ENCODE measurements at places on chromosomes 16 and 17.

DNA sequence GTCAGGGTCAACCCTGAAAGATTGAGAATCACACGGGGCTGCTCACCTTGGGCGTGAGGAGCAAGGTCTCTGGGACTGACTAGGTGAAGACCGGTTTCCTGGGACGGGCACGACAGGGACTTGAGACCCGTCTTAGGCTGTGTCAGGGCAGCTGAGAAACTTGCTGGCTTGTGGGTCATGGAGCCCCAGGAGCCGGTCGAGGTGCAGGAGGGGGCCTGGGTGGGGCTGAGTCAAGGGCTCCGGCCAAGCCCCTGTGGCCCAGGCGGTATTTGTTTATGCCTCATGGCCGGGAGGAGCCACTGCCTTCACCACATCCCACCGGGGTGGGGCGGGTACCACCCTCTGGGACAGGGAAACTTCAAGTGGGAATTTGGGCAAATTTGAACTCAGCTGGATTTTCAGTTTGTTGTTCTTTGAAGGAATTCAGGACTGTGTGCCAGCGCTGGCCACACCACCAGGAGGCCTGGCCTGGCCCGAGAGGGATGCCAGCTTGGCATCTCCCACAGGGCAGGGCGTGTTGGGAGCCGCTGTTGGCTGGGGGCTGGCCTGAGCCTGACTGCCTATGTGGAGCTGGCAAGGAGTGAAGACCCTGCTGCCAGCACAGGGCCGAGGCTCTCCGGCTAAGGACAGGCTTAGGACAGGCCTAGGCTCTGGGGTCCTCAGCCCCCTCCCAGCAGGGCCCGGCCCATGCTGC lies 116.1 kb downstream of the METRNL start:
- no peak for DNase-seq

- no peak for DNase-seq
Measured at GRCh38 chr17:74087002-74087585, 116.4 kb upstream of the RPL38 start.

DNA sequence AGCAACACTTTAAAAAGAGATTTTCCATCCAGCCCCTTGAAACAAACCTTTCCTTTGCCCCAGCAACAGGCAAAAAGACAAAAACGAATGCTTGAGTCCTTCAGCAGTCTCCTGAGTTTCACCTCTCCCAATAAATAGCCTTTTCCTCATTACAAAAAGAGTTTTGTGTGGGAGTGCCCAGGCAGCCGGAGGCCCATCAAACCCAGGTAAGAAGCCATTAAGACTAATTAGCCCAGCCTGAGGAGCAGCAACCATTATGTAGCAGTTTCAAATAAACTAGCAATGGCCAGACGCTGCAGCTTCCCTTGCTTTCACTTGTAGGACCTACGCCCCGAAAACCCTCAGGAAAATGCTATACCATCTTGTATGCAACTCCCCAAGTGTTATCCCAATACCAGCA lies 15.6 kb downstream of the GAS7 start:
- no peak for DNase-seq

GRCh38 chr16:73159296-73159695 lies 111.4 kb upstream of the ZFHX3 start:
- no peak for DNase-seq

DNA sequence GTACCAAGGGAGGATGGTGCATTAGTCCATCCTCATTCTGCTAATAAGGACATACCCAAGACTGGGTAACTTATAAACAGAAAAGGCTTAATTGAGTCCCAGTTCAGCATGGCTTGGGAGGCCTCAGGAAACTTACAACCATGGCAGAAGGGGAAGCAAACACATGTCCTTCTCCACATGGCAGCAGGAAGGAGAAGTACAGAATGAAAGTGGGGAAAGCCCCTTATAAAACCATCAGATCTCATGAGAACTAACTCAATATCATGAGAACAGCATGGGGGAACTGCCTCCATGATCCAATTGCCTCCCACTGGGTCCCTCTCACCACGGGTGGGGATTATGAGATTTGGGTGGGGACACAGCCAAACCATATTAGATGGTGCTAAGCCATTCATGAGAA lies 84.5 kb downstream of the SEC14L1 start:
- DNase-seq: no peak

DNA sequence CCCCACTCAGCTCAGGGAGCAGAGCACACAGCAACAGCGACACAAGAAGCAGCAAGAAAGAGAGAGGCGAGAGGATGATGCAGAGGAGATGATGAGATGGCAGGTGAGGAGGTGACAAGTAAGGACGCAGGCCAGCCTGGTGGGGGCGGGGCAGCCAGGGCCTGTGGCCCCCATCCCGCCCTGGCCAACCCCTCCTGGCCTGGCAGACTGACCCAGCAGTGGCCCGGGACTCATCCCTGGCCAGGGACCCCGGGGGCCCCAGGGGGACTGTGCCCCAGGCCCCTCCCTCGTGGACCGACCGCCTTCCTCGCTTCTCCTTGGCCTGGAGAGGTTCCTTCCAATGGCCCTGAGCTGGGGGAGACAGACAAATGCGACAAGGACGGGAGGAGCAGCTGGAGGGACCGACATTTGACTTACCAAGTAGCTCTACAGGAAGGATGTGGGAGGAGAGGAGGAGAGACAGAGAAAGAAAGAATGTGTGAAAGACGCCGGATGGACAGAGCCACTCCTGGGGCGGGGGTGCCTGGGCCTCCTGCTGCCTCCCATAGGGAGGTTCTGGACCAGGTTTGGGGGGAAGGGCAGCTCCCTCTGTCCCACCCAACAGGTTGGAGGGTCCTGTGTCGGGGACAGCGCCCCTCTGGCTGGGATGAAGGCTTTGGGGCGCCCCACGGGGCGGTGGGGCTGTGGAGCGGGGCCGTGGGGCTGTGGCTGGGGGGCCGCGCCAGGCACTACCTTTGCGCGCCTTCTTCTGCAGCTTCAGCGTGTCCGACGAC lies 6.8 kb downstream of the MTSS2 start:
- no peak for DNase-seq

DNA sequence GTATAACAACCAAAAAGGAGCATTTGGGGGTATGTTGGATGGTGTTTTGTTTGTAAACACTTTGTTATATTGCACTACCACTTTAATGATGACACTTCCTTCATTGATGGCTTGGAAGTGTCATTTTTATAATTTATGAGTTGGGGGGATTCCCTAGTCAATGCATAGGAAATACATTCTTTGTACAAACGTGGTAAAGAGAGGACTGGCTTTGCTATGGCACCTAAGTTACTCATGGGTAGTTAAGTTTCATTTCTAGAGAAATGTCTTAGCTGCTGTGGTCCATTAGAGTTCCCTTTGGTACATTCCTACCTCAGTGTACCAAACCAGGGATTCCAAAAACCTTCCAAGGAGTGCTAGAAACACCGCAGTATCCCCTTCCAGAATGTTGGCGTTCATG lies 63.7 kb upstream of the CMIP start:
- DNase-seq: no peak

DNA sequence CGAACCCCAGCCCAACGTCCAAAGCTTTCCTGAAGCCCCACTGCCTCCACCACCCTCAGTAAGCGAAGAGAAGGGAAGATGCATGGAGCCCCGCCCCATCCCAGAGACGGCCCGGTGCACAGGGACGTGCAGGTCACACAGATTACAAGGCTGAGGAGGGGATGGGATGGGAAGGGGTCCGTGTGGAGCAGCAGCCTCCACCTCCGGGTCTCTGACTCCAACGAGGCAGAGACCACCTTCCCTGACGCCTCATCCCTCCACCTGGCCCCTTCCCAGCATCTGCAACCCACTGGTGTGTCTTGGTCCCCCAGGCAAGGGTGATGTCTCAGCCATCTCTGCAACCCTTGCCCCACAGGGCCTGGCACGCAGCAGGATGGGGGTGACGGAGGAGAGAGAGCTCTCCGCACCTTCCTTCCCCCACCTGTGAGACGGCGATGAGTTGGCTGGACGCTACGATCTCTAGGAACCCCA lies 58.5 kb downstream of the TBC1D16 start:
- no peak for DNase-seq

DNA sequence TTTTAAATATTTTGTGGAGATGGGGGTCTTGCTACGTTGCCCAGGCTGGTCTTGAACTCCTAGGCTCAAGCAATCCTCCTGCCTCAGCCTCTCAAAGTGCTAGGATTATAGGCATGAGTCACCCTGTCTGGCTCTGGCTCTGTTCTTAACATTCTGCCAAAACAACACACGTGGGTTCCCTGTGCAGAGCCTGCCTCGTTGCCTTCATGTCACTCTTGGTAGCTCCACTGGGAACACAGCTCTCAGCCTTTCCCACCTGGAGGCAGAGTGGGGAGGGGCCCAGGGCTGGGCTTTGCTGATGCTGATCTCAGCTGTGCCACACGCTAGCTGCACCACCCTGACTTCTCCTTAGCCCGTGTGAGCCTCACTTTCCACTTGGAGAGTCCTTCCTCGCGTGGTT lies 19.3 kb downstream of the CRISPLD2 start:
- DNase-seq: no peak

GRCh38 chr16:85584267-85584666 lies 28.9 kb upstream of the GSE1 start:
- DNase-seq: no peak

DNA sequence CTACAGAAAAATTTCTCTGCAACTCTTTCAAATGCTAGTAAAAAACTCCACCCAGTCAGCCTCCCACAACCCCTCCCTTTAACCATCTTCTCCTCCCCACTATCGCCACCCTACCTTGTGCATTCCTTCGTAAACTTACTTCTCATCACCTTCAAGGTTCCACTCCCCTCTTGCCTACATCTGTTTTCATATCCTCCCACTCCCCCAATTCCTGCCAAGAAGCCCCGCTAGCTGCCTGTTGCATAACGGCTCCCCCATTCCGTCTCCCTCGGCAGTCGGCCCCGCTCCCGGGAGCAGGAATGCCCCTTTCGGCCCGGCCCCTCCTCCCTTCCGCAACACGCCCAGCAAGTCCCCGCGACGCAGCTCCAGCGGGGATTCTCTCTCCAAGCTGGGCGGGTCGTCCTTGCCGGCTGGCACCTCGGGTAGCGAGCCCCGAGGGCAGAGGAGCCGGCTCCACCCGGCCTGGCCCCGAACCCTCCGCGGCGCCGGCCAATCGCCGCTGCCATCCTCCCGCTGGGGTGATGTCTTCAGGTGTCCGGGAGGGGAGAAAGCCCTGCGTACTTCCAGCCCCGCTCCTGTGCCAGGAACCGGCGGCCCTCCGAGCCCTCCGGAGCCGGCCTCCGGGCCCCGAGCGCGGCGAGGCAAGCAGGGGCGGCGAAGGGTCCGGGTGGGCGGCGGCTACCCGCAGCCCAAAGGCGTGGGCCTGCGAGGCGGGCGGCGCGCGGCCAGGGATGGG lies 1.5 kb downstream of the PHLPP2 start:
- DNase-seq: peak; percentile 48

DNA sequence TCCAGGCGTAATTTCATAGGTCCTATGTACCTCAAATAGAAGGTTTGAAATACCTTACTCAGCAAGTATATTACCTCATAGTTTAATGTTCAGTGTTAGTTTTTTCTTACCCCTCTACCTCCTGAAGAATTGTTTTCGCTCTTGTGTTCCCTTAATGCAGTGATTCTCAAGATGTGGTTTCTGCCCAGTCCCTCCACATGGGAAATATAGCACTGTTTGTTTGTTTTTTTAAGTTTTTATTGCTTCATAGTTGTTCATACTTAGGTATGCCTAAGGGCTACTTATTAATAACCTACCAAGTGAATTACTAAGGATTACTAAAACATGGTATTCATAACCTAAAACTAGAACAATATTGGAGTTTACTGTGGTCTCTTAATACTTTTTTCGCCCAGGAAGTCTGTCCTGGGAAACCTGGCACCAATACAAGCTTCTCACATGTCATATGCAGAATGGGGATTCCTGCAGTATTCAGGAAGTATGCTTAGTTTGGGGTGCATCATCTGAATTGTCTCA lies 5.0 kb downstream of the RSPRY1 start:
- no peak for DNase-seq

DNA sequence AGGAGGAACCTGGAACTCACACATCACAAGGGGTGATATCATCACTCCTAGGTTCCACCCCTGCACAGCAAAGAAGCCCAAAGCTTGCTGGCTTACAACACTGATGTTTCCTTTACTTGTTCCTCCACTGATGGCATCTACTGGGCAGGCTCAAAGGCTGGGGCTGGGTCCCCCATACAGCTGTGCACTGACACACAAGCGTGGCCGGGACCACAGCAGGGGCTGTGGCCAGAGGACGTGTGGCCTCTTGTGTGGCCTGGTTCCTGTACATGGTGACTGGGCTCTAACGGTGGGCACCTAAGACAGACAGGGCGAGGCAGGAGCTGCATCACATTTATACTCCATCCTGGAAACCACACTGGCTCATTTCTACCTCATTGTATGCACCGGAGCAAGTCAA lies 264.4 kb upstream of the FOXF1 start:
- DNase-seq: no peak

DNA sequence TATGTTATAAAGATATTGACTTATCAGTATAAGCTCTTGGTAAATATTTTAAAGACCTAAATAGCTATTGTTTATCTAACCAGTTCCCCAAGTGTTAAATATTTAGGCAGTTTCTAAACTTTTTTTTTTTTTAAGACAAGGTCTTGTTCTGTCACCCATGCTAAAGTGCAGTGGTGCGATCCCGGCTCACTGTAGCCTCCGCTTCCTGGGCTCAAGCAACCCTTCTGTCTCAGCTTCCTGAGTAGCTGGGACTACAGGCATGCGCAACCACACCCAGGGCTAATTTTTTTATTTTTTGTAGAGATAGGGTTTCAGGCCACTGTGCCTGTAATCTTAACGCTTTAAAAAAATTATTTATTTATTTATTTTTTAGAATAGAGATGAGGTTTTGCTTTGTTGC lies 43.5 kb downstream of the SNX29 start:
- DNase-seq: no peak

DNA sequence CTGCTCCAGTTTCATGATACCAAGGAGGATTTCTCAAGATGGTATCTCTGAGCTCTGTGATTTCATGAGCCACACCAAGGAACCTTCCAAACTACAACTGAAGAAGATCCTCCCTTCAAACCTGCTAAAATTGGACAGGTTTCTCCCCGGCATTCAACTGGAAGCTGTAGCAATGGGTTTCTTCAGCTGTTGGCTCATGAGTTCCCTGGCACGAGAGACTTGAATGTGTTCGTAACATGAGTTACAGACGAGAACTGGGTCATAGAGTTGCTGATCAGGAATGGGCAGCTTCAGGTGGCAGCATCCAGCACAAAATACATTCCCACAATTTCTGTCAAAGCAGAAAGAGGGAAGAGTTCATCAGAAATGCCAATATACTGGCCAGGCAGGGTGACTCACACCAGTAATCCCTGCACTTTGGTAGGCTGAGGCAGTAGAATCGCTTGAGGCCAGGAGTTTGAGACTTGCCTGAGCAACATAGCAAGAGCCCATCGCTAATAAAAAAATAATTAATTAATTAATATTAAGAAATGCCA lies 3.4 kb upstream of the HSF5 start:
- DNase-seq: no peak

DNA sequence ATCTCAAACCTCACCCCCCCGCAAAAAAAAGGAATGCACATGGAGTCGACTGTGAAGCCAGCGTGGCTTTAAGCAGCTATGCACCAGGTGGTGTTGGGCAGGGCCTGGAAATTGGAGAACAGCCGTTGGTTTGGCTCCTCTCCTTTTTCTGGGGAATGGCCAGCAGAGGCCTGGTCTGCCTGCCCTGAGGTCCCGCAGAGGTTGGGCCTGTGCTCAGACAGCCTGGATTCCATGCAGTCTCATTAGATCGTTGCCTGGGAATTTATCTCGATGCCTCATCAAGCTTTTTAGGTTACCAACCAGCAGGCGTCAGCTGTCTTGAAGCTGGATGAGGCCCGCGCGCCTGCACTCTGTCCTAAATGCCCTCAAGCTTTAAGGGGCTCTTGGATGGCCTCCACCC lies 9.8 kb downstream of the SLC12A3 start:
- DNase-seq: no peak

- no peak for DNase-seq
Measured at GRCh38 chr17:78986048-78986648, 6.4 kb upstream of the LGALS3BP start.

GRCh38 chr17:2958706-2959222 lies 104.6 kb downstream of the OR1D5 start:
- no peak for DNase-seq

All from stimulated activated CD4-positive, alpha-beta T cell treated with anti-CD3 and anti-CD28 coated beads, Interleukin-2, amount 100 ng/mL, for 48 hours (primary cell).